Dorsolateral prefrontal cortex (tissue), 122 donors: ENCODE measurements at places on chromosomes 16 and 17. TPM values are rescaled to one million over a fixed set of nuclear protein-coding genes. Genes with fewer than 3 reads are reported as not detected.
A peak's percentile ranks its signal among the peaks of the same experiment; 100 is the strongest.

Gene MYH11
- total RNA-seq: 6.1 TPM

Gene HCRT
- not detected for total RNA-seq

- DNase-seq: no peak
These were observed 3.6 kb downstream of the PIEZO1 start for GRCh38 chr16:88781140-88782077.

Gene KRT35
- total RNA-seq: not detected

- DNase-seq: peak; percentile 88
These were observed 2.3 kb upstream of the BORCS6 start for GRCh38 chr17:8192070-8192815.

GRCh38 chr16:29989111-29989858 lies 6.1 kb downstream of the HIRIP3 start:
- DNase-seq: no peak

DNA sequence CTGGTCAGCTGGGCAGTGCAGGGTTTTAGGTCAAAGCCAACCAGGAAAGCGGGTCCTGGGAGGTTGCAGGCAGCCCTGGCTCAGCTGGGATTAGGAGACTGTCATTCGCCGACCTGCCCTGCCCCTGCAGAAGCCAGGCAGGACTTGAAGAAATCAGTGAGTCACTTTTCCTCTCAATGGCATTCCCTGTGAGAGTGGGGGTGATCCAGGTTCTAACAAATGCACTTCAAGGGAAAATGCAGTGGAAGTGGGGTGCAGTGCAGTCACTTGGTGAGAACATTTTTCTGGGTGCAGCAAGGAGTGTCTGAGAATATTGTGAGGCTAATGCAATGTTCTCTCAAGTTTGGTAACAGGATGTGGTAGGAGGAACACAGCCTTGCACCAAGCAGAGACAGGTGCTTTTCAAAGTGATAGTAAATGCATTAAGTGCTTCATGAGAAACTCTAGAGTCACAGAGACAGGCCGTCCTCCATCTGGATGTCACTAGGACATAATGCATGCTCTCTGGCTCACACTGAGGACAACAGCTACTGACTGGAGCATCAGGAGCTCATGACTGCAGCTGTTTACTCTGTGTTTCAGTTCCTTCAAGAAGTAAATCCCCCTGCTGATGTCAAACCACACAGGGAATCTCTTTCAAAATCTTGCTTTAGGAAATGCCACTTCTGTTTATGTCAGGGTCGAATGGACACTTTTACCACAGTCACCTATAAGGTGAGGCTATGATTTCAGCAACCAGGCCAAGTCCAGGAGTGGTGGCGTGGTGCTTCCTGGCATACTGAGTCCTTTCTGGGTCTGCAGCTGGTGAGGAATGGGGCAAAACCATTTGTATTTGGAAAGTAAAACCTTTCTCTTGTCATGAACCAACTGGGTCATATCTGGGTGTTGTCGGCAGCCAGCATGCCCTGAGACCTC lies 16.7 kb downstream of the CDK5R1 start:
- no peak for DNase-seq

DNA sequence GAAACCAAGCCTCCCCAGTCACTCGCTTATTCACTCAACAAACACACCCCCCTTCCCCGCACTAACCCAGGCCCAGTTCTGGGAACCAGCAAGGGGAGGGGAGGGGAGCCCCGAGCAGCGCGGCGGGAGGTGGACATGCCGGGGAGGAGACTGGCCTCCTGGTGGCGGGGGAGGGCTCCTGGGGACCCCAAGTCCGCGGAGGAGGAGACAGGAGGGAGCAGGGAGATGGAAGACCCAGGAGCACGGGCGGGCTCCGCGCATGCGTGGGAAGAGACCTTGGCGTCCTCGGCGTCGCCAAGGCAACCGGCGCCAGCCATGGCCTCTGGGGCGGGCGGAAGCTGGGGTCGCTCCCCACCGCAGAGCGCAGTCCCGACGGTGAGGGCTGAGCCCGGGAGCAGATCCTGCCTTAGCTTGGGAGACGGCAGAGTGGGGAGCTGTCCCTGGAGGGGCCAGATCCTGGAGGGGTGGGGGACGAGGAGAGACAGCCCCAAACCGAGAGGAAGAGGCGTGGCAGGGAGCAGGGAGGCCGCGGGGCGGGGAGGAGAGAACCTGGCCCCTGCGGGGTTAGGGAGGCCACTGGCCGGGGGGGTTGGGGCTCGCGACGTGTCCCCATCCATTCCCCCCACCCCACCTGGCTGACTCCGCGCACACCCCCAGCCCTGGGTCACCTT lies at the start of gene PRR29:
Gene PRR29, plus strand, starts transcription at position 302 of the 671 bp plus-strand sequence. Its CDS starts 14 bp downstream, at position 316.
- DNase-seq: no peak

- no peak for DNase-seq
These were observed 13.7 kb downstream of the SYCE1L start for GRCh38 chr16:77212741-77213541.

Gene LUC7L
- 149 TPM for total RNA-seq

Gene KRT25
- not detected for total RNA-seq

Gene GAS7
- 320 TPM for total RNA-seq

Gene NME1
- total RNA-seq: 73.5 TPM

GRCh38 chr17:2025622-2026309 lies 632 bp upstream of the RTN4RL1 start:
- peak; percentile 80 for DNase-seq

DNA sequence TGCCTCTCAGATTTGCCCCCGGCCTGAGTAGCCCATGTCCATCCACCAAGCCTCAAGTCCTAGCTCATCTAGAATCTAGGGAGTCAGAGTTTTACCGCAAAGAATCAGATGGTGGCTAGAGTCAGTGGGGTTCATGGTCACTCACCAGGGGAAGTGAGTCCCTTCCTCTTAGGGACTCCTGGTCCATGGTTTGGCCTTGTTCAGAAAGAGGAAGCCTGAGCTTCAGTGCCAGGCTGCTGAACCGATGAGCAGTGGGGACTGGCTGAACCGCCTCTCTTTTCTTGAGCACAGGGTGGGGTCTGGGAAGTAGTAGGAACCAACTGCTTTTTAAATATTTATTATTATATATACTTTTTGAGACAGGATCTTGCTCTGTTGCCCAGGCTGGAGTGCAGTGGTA lies 160.3 kb downstream of the NTN1 start:
- DNase-seq: no peak

Gene PRKAR1A
- total RNA-seq: 299 TPM

- no peak for DNase-seq
These were observed 81.8 kb downstream of the CPPED1 start for GRCh38 chr16:12721841-12722421.

DNA sequence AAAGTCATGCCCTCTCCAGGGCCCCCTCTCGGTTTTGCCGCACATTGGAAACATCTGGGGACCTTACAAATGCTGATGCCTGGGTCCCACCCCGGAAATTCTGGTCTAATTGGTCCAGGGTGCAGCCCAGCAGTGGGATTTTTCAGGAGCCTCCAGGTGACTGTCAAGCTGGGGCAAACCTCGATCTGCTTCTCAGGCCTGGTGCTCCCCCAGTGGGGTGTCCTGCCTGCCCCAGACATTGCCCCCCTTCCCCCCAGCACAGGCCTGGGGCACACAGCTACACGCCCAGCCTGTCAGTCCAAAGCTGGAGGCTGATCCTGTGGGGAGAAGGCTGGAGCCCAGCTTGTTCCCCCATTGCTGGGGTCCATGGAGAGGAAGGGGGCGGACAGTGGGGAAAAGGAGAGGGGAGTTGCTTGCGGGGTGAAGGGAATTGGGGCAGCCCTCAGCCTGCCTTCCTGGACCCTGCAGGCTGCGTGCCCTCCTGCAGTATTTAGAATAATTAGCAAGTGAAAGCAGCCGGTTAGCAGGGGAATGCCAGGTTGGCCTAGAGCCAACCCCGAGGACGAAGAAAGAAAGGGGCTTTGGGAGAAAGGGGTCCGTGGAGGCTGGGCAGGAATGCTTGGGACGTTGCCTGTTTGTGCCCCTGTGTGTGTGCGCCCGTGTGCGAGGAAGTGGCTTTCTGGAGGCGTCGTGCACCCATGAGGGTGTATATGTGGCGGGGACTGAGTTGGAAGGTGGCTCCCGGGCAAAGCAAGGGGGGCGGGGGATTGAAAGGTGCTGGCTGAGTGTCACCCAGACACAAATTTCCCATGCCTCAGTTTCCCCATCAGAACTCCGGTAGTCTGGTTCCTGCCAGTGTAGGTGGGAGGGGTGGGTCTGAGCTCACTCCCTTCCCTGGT lies 5.9 kb downstream of the FOXJ1 start:
- no peak for DNase-seq

DNA sequence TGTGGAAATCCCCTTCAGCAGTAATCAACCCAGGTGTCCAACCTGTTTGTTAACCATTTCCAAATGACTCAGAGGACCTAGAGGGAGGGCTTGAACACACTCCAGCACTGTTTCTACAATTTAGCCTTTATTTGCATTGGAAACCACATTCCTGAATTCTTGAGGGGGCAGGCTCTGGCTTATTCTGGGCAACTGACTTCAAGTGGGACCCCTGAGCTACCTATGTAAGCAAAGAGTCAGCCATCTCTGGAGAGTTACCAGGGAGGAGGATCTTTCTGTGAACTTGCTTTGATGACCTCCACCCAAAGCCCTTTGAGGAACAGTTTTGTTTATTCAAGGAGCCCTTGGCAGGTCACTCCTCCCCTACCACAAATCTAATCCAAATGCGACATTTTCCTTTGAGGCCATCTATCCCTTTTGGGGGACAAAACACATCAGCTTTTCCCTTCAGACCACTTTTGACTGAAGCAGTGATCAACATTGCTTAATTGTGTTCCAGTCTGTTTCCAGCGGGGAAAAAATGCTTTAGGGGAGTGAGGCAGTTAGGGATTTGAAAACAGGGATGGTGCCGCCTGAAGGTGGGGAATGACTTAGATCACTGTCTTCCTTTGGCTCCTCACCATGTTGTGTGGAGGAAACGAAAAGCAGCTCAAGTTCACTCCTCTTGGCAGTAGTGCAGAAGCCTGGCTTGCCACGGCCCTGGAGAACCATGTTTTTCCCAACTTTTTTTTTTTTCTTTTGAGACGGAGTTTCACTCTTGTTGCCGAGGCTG lies 46.2 kb downstream of the TUBD1 start:
- no peak for DNase-seq

Gene EPN3
- 4.2 TPM for total RNA-seq

DNA sequence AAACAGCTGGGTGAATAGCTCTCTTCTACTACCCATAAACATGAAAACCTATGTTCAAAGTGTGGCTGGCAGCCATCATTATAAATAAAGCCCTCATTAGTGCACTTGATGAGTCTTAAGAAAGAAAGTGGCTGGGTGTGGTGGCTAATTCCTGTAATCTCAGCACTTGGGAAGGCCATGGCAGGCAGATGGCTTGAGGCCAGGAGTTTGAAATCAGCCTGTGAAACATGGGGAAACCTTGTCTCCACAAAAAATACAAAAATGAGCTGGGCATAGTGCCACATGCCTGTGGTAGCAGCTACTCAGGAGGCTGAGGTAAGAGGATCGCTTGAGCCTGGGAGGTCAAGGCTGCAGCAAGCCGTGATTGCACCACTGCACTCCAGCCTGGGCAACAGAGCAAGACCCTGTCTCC lies 28.3 kb upstream of the APPBP2 start:
- DNase-seq: no peak

GRCh38 chr16:13628156-13628555 lies 291.8 kb upstream of the ERCC4 start:
- DNase-seq: no peak

- peak; percentile 31 for DNase-seq
These were observed at the start of gene DDX42 for GRCh38 chr17:63774141-63774968. DDX42 (plus strand) TSS chr17:63774170; CDS start chr17:63787050, 12,880 bp downstream.

DNA sequence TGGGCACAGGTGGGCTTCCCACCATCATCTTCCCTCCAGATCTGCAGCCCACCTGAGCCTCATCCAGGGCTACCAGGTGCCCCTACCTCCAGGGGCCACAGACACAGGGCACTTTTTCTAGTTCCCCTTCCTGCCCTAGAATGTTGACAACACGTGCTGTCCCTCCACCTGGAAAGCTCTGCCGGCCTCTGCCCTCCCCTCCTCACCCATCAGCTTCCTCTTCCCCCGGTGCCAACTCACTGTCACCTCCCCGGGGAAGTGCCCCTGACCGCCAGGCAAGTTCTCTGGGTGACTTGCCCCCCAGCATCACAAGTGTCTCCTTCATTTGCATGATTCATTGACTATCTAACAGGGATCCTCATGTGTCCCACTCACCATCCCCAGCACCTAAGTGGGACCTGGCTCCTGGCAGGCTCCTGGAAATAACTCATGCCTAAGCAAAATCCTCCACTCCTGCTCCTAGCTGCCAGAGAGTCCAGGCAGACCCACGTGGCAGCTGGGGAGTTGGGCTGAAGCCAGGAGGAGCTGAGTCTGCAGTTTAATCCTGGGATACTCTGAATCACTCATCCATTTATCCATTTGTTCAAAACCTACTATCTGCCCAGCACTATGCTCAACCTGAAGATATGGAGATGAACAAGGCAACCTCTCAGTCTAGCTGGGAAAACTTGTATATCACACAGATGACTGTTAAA lies 304.4 kb downstream of the FOXL1 start:
- peak; percentile 27 for DNase-seq

DNA sequence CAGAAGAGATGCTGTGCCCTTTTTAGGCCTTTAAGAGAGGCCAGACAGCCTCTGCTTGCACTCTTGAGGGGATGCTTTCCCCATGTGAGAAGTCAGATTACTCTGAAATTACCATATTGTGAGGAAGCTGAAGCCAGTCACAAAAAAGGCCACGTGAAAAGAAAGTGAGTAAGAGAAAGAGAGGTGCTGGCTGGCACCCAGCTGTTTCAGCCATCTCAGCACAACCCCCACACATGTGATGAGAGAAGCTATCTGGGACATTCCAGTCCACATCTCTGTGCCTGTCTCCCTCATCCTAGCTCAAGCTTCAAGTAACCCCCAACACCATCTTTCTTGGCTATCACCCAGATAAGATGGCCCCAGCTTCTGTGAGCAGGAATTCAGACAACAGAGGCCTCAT lies 131.4 kb downstream of the HS3ST2 start:
- peak; percentile 60 for DNase-seq

GRCh38 chr16:50819706-50820105 lies 77.8 kb downstream of the CYLD start:
- no peak for DNase-seq

- no peak for DNase-seq
These were observed 1.0 kb downstream of the ANTKMT start for GRCh38 chr16:721765-722540.

Gene CEMP1
- not detected for total RNA-seq

Gene KRT33B
- total RNA-seq: not detected

DNA sequence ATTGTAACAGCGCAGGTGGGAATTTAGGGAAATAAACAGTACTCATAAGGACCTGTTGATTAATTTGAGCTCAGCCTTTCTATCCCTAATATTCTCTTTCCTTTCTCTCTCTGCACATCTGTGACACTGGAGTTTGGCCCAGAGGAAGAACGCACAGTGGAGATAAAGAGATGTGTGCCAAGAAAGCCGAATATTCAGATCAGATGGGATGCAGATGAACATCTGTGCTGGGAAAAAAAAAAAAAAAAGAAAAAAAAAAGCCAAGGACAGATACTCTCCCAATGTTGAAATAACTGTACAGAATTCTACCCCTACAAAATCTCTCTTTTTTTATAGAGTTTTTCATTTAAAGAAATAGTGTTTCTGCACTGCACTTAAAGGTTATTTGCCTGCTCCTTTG lies 485.4 kb downstream of the KCNJ2 start:
- DNase-seq: no peak

Gene SEPHS2
- total RNA-seq: 24.7 TPM

DNA sequence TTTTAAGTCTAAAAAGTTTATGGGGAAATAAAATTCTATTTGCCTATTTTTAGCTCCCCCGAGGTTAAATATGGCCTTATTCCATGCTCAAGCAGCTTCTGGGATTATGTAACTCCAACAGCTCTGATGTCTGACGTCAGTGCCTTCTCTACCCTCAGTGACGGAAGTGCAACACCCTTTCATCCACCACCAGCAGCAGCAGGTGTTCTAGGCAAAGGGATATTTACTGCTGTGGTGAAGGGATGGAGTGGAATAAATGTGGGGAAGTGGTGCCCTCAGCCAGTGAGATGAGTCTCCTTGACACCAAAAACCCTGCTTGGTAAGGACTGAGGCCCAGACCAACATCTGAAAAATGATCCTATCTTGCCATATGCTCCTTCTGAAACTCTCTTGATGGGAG lies 247.4 kb downstream of the SHISA9 start:
- DNase-seq: no peak
